ENCODE measurements at places on chromosomes 1 and 21.
A peak's percentile ranks its signal among the peaks of the same experiment; 100 is the strongest.

DNA sequence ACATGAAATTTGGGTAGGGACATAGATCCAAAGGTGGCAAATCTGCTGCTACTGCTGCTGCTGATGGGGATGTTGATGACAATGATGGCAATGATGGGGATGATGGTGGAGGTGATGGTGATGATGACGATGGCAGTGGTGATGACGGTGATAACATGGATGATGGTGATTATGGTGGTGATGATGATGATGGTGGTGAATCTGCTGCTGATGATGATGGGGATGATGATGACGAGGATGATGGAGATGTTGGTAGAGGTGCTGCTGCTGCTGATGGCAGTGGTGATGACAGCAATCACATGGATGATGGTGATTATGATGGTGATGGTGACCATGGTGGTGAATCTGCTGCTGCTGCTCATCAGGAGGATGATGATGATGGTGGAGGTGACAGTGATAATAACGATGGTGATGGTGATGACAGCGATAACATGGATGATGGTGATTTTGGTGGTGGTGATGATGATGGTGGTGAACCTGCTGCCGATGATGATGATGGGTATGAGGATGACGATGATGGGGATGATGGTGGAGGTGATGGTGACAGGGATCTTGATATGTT is 341.0 kb upstream of the VAMP3 start:
- DNase-seq, result no peak

GRCh38 chr1:158148468-158148867 is 32.2 kb upstream of the CD1D start:
- no peak for DNase-seq

- no peak for DNase-seq
Measured at GRCh38 chr1:184291701-184292100, 95.1 kb upstream of the C1orf21 start.

GRCh38 chr21:41068967-41069642 is 98.9 kb upstream of the BACE2 start:
- DNase-seq, result peak; percentile 71

GRCh38 chr21:31728191-31728590 is 3.7 kb downstream of the SCAF4 start:
- DNase-seq, result no peak

DNA sequence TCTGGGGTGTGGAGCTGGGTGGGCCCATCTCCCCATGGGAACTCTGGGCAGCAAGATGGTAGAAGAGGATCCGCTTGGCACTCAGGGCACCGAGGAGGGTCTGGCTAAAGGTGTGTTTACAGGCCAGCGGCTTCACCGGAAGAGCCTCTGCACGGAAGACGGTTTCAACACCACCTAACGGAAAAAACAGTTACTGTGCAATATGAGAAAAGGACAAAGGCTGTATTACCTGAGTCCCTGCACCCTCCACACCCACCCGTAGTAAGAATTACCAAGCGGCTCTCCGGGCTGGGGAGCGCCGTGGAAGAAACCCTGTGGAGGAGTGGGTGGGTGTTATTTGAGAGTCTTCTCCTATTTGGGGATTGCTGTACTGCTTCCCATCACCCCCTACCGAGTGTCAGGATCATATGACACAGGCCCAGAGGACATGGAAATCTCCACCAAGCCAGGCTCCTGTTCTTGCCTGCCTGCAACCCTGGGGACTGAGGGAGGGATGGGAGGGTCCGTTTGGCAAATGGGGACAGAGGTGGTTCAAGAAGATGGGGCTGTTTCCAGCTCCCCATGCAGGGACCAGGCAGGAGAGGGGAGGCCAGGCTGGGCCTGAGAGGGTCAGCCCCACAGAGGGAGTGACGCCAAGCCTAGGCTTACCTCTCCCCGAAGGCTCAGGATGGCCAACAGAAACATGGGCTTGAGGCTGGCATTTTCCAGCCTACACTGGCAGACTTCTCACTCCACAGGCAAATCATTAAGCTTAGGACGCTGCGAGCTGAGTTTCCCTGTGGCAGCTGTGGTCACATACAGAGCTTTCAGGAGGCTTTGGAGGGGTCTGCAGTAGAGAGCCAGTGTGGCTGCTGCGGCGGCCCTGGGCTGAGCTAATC is 203.5 kb upstream of the TMEM51 start:
- DNase-seq, result no peak

- no peak for DNase-seq
Measured at GRCh38 chr1:216927633-216928032, 204.4 kb upstream of the ESRRG start.

GRCh38 chr1:29247044-29247443 is 10.7 kb downstream of the PTPRU start:
- DNase-seq, result no peak

GRCh38 chr1:184056921-184057555 is 5.5 kb downstream of the TSEN15 start:
- no peak for DNase-seq

- no peak for DNase-seq
Measured at GRCh38 chr1:228136901-228137300, 3.2 kb upstream of the GUK1 start.

GRCh38 chr1:32128964-32129363 is 21.1 kb downstream of the KPNA6 start:
- no peak for DNase-seq

DNA sequence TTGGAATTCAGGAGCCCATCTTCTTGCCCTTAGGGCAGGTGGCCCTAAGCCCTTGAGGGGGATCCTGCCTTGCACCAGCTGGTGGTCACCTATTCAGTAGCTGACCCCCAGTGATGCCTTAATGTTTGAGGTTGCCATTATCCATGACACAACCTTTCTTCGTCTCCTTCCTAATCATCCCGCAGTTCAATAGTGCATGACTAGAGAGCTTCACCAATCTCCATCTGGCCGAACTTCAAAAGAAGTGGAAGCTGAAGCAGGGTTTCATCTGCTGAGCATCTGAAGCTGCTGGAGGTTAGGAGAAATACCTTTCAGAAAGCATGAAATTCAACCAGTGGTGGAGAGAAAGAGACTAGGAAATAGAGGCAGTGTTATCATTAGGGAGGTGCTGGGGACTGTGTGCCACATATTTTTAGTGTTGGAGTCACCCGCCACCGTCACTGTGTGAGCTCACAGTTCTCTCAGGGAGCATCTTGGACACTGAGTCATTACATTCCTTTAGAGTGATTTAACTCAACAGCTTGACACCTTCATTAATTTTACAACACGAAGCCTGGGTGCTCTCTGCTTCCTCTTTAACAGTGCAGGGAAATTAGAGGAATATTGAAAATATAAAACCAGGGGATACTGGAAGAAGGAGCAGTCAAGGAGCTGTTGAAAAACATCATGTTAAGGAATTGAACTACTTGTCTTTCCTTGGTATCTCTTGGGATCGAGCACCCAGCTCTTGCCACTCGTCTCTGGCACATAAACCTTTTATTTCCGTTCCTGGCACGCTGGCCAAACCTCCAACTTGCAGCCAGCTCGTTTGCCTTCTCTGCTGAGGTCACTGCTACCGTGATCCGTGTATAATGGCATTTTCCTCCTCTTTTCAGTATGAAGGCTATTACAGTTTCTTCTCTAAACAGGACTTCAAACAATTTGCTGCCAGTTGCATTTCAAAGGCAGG is 53.6 kb downstream of the PEX14 start:
- no peak for DNase-seq

GRCh38 chr1:82466416-82466815 is 665.7 kb downstream of the ADGRL2 start:
- DNase-seq, result no peak

GRCh38 chr1:202501281-202501680 is 152.8 kb downstream of the PPP1R12B start:
- DNase-seq, result no peak

- no peak for DNase-seq
Measured at GRCh38 chr1:241536304-241536703, 4.1 kb downstream of the KMO start.

- DNase-seq, result peak; percentile 25
Measured at GRCh38 chr1:245888809-245889208, 618.3 kb downstream of the SMYD3 start.

DNA sequence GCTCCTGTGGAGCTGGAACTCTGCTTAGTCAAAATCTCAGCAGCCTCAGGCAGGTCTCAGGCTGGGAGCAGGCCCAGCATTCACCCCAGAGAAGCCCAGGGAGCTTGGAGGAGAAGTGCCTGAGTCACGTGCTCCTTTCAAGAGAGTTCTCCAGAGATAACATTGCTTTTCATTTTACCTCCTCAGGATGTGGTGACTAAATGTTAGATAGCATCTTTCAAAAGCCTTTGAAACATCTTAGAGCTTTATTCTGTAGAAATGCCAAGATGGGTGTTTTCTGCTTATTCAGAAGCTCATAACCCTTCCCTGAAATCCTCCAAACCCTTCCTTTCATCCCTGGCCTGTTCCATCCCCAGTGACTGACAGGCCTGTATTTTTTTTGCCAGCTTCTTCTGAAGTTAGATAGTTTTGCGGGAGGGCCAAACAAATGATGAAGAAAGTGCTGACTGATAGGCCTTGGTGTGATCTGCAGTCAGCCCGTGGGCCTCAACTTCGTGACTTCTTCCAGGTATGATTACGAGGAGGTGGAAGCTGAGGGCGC is 58.0 kb downstream of the PGM1 start:
- DNase-seq, result no peak

DNA sequence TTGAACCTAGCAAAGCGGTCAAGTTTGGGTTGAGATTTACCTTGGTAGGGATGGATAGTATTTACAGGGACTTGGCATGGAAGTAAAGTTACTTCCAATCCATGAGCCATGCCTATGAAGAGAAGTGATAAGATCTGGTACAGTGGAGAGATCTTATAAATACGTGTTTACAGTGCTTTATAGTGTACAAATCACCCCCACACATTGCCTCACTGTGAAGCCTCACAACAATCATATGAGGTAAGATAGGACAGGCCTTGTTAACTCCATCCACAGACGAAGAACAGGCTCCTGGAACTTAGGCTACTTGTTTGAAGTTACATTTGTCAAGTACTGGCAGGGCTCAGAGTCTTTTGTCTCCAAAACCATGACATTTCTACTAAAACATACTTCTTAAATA is 159.8 kb downstream of the PLPPR4 start:
- no peak for DNase-seq

DNA sequence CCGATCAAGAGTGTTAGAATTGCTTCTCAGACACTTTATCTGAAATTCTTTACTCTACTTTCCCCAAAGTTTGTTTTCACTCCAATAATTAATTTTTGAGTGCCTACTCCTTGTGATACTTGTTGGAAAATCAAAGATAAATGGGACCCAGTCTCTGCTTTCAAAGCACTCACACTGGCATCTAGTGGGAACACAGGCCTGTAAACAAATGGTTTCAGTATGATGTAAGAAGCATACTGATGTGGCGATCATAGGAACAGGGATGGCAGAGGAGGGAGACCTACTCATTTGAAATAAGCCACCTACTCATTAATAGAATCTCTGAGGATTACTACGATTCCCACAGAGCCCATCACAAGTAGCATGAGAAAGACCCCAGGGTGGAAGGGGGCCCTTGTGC is 273.7 kb upstream of the ST6GALNAC5 start:
- no peak for DNase-seq

GRCh38 chr1:171803045-171803444 is 21.6 kb downstream of the METTL13 start:
- DNase-seq, result no peak

DNA sequence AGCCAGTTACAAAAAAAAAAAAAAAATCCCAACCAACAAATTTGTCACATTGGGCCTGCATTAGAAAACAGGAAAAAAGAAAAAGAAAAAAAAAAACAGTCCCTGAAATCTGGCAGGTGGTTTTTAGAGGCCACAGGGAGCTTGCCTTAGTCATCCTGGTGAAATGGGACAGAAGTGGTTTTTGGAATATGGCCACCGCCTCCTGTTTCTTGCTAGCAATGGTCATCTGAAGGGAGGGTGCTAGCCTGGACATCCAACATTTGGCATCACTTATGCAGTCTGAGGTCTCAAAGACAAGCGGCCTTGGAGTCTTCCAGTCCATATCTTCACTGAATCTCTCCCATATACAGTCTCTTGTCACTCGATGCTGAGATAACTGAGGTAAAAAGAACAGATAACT is 20.1 kb upstream of the NKAIN1 start:
- DNase-seq, result no peak

DNA sequence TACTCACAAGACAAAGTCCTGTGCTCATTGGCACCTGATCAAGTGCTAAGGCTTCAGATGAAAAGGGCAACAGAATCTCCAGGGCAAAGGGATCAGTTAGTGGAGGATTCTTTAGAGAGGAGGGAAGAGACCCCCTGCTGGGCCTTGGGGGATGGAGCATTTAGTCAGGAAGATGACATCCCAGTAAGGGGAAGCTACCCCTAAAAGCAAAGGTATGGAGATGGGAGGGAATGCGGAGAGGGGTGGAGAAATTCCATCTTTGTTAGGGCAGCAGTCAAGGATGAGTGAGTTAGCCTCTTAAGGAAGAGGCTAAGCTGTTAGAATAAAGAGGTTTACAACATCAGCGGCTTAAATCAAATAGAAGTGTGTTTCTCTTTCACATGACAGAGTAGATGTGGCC is 67.4 kb downstream of the ST6GALNAC3 start:
- DNase-seq, result peak; percentile 5

GRCh38 chr21:42590431-42591131 is 62.8 kb upstream of the PDE9A start:
- DNase-seq, result no peak

GRCh38 chr1:7572654-7573152 is 198.4 kb upstream of the VAMP3 start:
- DNase-seq, result no peak

DNA sequence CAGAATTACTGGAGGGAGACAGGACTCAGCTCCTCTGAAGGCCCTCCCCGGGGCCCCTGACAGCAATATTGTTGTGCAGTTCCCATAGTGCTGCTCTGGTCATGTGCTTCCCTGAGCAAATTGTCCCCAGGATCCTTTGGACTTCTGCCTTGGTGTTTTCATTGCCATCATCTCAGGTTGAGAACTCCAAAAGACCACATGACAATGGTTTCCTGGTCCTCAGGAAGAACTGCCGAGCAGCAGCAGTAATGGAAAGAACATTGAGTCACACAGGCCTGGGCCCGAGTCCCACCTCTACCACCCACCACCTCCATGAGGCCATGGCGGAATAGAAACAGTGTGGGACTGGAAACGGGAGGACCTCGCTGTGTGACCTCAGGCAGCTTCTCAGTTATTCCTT is 6.3 kb upstream of the CTTNBP2NL start:
- DNase-seq, result no peak

- DNase-seq, result no peak
Measured at GRCh38 chr1:166353213-166353612, 186.4 kb upstream of the FAM78B start.

GRCh38 chr1:64320470-64320869 is 117.0 kb downstream of the UBE2U start:
- no peak for DNase-seq

- no peak for DNase-seq
Measured at GRCh38 chr1:208080396-208081286, 163.5 kb downstream of the PLXNA2 start.

GRCh38 chr1:39572379-39573096 is 4.1 kb downstream of the PABPC4 start:
- DNase-seq, result no peak

- no peak for DNase-seq
Measured at GRCh38 chr1:97976801-97977200, 56.0 kb upstream of the DPYD start.

GRCh38 chr1:235742914-235743599 is 93.5 kb upstream of the GNG4 start:
- DNase-seq, result no peak

- no peak for DNase-seq
Measured at GRCh38 chr1:81967951-81968350, 167.2 kb downstream of the ADGRL2 start.

- no peak for DNase-seq
Measured at GRCh38 chr1:42311138-42311537, 23.9 kb downstream of the FOXJ3 start.
